ENCODE measurements at places on chromosomes 1 and 21. TPM values are rescaled to one million over a fixed set of nuclear protein-coding genes. Genes with fewer than 3 reads are reported as not detected.
A peak's percentile ranks its signal among the peaks of the same experiment; 100 is the strongest.

DNA sequence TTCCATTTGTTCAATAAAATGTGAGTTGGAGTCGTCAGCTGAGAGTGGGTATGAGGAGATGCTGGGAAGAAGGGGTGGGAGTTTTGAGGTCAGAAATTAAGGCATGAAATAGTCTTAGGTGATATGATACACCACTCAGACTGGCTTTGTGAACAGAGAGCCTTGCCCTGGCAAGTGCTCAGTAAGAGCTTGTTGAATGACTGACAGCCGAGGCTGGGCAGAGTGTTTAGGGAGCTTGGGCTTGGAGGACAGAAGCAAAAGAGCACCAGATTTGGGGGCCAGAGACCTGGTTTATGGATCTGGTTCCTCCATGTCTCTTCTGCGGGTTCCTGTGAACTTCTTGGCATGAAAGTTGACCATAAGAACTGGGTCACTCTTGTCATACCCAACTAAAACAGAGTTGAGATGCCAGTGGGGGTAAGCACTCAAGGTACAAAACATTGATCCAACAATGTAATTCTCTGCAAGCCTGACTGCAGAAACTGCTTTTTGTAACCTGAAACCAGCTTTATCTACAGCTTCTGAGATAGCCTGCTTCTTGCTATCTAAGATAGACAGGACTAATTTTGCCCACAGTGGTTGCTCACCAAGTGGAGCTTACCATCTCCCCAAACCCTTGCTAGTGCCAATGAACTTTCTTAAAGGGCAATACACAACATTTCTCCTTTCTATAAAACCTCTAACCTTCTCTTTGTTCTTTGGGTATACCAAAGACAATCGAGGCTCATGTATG, 126.4 kb downstream of the TENT5C start:
- DNase-seq: no peak

GRCh38 chr1:2921970-2922686, 99.1 kb upstream of the ACTRT2 start:
- peak; percentile 62 for DNase-seq

The SLC9C2 gene
- not detected for total RNA-seq

DNA sequence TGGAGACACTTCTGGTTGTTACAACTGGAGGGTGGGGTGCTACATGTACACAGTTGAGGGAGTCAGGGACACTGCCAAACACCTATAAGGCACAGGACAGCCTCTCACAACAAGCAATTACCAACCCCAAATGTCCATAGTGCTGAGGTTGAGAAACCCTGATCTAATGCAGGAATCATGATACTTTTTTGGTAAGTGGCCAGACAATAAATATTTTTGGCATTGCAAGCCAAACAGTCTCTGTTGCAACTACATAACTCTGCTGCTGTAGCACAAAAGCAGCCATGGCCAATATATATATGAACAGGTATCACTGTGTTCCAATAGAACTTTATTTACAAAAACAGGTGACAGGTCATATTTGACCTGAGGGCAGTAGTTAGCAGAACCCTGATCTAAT, 177.5 kb downstream of the ASTN1 start:
- no peak for DNase-seq

DNA sequence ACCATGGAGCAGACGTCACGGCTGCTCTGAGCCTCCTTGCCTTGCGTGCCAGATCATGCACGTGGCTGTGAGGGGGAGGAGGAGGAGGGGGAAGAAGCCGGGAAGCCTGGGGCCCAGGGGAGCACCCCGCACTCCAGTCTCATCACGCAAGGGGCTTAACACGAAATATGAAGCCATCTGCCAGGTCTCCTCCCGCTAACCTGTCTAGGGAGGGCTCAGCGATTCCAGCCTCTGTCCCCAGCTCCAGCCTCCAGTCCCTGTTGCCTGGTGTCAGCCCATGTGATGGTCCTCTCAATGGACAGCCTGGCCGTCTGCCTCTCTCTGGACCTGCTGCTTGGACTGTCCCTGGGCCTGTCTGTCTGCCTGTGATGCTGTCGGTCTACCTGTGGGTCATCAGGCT, 22.5 kb upstream of the C1QA start:
- DNase-seq: no peak

The GBP3 gene
- 36.1 TPM for total RNA-seq

- no peak for DNase-seq
These were observed 134.2 kb downstream of the PGBD5 start for GRCh38 chr1:230291731-230292620.

- no peak for DNase-seq
These were observed 34.7 kb downstream of the S100A10 start for GRCh38 chr1:151958959-151959358.
